ENCODE measurements at places on chromosomes 13 and 19. TPM values are rescaled to one million over a fixed set of nuclear protein-coding genes. Genes with fewer than 3 reads are reported as not detected.

ZNF600 gene
- total RNA-seq, result 9.8 TPM

FREM2 gene
- 0.59 TPM for total RNA-seq

ADGRE1 gene
- total RNA-seq, result 0.33 TPM

- DNase-seq, result no peak
Measured at GRCh38 chr13:24040835-24041234, 119.7 kb upstream of the SPATA13 start.

FCER2 gene
- total RNA-seq, result 0.29 TPM

DNA sequence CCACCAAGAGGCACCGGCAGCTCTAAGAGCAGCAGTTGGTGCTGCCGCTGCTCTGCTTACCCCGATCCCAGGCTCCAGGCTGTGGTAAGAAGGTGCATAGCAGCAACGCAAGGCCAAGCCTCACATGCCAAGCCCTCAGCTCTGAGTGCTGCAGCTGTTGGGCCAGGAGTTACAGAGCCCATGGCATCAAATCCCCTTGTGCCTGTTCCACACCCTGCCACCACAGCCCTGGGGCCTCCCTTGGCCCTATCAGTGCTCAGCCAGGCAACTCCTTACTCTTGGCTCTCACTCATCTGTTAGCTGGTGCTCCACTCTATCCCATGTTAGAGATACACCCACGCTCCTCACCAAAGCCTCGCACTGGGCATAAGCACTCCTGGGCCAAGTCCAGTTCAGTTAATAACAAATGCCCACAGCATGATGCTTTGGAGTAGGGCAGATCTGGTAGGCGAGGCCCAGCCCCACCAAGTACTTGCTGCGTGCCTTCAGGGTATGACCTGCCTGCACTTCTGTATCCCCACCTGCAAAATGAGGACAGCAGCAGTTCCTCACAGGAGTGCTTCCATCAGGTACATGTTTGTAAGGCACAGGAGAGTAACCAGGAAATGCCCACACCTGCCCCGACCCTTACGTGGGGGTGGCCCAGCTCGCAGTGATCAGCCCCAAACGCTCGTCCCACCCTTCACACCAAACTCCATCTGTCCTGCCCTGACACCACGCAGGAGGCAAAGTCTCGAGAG lies 16.2 kb downstream of the AKAP8L start:
- DNase-seq, result no peak

NLRP4 gene
- not detected for total RNA-seq

- no peak for DNase-seq
Measured at GRCh38 chr19:17259118-17259780, 5.3 kb downstream of the USHBP1 start.

DNA sequence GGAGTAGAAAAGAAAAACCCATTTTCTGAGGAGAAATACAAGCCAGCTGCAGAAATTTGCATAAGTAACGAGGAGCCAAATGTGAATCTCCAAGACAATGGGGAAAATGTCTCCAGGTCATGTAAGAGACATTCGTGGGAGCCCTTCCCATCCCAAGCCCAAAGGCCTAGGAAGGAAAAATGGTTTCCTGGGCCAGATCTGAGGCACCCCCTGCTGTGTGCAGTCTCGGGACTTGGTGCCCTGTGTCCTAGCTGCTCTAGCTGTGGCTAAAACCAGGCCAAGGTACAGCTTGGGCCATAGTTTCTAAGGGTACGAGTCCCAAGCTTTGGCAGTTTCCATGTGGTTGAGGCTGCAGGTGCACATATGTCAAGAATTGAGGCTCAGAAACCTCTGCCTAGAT lies 444.9 kb downstream of the PCDH20 start:
- DNase-seq, result no peak

DNA sequence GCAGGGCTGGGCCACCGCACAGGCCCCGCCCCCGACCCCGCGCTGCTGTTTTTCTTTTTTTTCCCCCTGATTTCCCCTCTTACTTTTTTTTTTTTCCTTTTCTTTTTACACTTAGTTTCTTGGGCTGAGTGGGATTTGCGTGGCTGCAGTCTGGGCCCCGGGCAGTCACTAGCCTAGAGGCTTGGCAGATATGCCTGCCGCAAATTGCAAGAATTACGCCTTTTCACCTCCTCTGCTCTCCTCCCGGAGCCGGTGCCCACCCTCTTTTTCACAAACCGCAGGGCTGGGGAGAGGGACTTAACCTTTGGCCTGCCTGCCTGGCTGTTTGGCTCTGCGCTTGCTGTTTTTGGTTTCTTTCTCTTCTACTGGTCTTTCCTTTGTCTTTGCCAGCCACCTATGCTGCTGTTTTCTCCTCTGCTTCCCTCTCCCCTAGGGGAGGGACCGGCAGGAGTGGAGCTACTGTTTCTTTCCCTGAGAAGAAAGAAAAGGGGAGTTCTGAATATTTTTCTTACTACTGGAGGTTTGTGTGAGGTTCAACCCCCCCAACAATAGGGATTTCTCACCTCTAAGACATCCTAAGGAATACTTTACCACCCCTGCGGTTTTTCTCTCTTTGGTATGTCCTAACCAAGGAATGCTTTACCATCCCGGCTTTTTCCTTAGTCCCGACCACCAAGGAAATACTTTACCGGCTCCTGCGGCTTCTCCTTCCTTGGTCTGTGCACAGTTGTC lies 11.0 kb downstream of the ZNF552 start:
- no peak for DNase-seq

GRCh38 chr13:33050161-33050560 lies 33.9 kb downstream of the KL start:
- DNase-seq, result no peak

CYP2A6 gene
- 0.64 TPM for total RNA-seq

- DNase-seq, result no peak
Measured at GRCh38 chr19:12899891-12900518, 9.0 kb downstream of the GCDH start.

CYP2F1 gene
- not detected for total RNA-seq

CGB1 gene
- total RNA-seq, result not detected

OR7A5 gene
- total RNA-seq, result 1.3 TPM

SLC25A15 gene
- total RNA-seq, result 6.9 TPM

DNA sequence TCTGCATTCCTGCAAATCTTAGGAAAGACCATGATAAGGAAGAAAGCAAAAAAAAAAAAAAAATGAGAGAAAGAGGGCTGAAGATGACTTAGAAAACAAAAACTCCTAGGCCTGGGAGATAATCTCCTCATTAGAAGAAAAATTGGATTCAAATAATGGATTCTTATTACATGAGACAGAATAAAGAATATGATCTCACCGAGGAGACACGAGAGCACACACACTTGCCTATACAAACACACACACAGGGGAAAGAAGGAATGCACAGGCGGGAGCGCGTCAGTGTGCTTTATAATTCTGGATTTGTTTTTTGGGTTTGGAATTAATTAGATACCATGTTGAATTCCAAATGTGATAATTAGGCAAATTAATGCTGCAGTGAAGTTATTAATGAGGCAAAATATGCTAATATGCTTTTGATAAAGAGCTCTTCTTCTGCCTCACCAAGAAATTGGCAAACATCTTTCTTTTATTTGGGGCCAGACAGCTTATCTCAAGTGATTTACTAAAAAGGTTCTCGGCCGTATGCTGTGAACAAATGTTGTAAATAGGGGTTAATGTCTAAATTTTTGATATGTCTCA lies 36.1 kb upstream of the PCDH8 start:
- DNase-seq, result no peak

DNA sequence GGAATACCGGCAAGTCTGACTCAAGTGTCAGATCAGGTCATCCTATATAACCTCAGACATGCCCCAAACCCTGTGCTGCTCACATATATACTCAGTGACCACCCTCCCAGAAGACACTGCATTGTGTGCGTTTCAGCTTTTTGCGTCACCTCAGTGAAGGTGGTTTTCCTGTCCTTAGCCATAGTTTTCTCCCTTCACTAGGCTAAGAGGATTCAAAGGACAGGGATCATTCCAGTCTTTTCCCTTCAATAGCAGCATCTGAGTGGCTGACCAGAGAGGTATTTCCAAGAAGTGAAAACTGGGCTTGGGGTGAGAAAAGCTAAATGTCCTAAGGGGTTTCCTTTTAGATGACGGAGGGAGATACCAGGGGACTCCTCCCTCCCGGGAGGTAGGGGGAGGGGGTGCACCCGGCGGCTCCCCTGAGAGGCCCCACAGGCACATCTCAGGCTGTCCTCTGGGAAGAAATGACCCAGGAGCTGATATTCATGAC lies 12.7 kb upstream of the OR10H1 start:
- DNase-seq, result no peak

KRTDAP gene
- not detected for total RNA-seq

DNA sequence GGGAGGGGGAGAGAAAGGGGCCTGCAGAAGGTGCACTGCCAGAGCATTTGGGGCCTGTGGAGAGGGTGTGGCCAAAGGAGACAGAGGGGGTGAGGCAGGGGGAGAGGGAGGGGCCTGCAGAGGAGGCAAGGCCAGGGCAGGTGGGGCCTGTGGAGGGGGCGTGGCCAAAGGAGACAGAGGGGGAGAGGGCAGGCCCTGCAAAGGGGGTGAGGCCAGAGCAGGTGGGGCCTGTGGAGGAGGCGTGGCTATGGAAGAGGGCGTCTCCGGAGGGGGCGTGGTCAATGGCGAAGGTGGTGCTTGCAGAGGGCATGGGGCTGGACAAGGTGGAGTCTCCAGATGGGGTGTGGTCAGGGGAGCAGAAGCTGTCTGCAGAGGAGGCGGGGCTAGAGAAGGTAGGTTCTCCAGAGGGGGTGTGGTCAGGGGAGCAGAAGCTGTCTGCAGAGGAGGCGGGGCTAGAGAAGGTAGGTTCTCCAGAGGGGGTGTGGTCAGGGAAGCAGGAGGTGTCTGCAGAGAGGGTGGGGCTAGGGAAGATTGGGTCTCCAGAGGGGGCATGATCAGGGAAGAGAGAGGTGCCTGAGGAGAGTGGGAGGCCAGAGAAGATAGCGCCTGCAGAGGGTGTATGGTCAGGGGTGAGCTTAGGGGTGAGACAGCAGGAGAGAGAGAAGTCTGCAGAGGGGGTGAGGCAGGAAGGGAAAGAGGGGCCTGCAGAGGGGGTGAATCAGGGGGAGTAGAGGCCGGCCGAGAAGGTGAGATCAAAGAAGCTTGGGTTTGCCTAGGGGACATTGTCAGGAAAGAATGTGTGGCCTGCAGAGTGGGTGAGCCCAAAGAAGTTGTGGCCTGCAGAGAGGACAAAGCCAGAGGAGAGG lies 3.4 kb downstream of the PRR36 start:
- DNase-seq, result no peak

- no peak for DNase-seq
Measured at GRCh38 chr13:45604892-45605291, 10.6 kb downstream of the ERICH6B start.

DNA sequence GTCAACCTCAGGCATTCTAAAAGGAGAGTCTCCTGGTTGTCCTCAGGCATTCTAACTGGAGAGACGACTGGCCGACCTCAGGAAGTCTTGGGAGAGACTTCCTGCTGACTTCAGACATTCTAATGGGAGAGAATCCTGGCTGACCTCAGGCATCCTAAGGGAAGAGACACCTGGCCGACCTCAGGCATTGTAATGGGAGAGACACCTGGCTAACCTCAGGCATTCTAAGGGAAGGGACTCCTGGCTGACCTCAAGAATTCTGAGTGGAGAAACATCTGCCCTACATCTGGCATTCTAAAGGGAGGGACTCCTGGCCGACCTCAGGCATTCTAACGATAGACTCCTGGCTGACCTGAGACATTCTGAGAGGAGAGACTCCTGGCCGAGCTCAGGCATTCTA lies 1353.3 kb downstream of the UQCRFS1 start:
- no peak for DNase-seq

DNA sequence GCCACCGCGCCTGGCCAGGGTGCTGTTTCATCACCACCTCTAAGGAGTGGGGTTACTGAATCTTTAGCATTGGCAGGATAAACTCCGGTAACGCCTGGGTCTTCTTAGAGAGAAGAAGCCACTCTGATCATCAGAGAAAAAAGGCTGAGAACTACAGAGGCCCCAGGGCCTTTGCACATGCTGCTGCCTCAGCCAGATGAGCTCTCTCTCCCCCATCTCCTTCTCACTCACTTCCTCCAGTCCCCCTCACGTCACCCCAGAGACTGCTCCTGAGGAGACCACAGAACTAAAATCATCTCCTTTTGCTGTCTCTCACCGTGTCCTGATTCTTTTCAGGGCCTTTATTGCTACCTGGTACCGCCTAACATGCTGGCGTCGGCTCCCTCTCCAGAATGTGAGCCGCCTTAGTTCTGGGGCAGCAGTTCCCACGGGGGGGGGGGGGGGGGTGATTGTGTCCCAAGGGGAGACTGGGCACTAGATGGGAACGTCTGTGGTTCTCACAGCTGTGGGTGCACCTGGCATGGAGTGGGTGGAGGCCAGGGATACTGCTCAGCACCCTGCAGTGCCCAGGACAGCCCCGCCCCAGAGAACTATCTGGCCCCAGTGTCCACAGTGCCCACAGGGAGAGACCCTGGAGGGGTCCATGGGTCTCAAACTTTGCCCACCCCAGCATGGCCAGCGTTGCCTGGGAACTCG lies 5.1 kb upstream of the DIRAS1 start:
- DNase-seq, result no peak

SMIM44 gene
- not detected for total RNA-seq

Data from breast epithelium (tissue), 4 donors.